ENCODE measurements at places on chromosomes 13 and 19.

GRCh38 chr13:21310220-21310619, 133.8 kb downstream of the MRPL57 start:
- no peak for DNase-seq

- no peak for DNase-seq
These were observed 85.4 kb downstream of the SLC7A1 start for GRCh38 chr13:29509999-29510589.

- no peak for DNase-seq
These were observed 1.9 kb downstream of the LDLR start for GRCh38 chr19:11090997-11091702.

GRCh38 chr19:5891938-5892771, 11.4 kb downstream of the NDUFA11 start:
- peak; percentile 23 for DNase-seq

DNA sequence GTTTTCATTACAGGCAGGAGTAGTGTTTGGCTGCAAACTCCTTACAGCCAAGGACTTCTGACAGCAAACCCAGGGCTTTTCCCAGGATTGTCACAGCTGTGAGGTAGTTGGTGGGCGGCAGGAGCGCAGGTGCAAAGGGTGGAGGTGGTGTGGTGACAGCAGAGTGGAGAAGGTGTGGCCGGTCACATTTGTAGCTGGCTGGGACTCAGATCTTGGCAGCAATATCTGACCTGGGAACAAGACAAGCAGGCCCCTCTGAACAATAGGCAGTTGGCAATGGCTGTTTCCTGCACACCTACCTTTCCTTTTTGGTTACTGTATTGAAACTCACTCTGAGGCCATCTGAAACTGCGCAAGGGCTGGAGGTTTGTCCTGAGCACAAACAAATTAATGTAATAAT, 327.3 kb downstream of the COG6 start:
- DNase-seq, result no peak

DNA sequence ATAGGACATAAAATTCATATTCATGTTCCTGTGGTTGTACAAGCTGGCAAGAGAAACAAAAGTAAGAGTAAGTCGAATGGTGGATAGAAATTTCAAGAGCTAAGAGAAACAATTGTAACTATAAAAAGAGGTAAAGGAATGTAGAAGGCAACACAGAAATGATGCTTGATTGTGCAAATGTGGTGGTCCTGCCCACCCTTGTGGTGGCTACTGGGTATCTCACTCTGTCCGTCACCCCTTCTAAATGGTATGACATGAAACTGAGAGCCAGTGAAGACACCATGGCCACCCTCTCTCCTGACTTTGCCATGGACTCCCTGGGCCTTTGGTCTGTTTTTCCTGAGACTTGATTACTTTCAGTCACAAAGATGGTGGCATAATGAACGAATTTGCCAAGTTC, 925.9 kb upstream of the SLITRK6 start:
- DNase-seq, result no peak

GRCh38 chr19:1656988-1657536, 4.6 kb upstream of the TCF3 start:
- no peak for DNase-seq

GRCh38 chr19:2306281-2306806, 1.6 kb downstream of the LINGO3 start:
- no peak for DNase-seq

GRCh38 chr13:110065780-110066179, 241.2 kb downstream of the COL4A1 start:
- DNase-seq, result no peak

GRCh38 chr19:16377521-16377920, 52.9 kb downstream of the KLF2 start:
- no peak for DNase-seq

DNA sequence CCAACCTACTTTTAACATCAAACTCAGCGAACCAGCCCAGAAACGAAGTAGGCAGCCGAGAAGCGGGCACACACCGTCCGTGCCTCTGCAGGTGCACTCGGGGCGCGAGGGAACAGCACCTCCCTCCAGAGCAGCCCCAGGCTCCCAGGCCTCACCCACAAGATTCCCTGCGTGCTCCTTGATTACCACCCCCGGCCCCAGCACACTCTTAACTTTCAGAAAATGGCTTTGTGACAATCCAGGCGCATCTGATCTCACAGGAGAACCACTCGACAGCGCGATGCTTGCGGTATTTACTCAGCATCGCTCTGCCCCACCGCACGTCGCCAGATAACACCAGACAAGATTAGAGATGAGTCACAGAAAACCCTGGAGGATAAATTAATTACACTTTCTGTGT, 134.9 kb upstream of the SPACA7 start:
- DNase-seq, result no peak

GRCh38 chr13:46860722-46861121, 36.1 kb downstream of the HTR2A start:
- no peak for DNase-seq

- no peak for DNase-seq
These were observed 67.6 kb downstream of the SOX1 start for GRCh38 chr13:112134391-112135075.

GRCh38 chr13:110772091-110772984, 58.8 kb downstream of the ING1 start:
- DNase-seq, result no peak

DNA sequence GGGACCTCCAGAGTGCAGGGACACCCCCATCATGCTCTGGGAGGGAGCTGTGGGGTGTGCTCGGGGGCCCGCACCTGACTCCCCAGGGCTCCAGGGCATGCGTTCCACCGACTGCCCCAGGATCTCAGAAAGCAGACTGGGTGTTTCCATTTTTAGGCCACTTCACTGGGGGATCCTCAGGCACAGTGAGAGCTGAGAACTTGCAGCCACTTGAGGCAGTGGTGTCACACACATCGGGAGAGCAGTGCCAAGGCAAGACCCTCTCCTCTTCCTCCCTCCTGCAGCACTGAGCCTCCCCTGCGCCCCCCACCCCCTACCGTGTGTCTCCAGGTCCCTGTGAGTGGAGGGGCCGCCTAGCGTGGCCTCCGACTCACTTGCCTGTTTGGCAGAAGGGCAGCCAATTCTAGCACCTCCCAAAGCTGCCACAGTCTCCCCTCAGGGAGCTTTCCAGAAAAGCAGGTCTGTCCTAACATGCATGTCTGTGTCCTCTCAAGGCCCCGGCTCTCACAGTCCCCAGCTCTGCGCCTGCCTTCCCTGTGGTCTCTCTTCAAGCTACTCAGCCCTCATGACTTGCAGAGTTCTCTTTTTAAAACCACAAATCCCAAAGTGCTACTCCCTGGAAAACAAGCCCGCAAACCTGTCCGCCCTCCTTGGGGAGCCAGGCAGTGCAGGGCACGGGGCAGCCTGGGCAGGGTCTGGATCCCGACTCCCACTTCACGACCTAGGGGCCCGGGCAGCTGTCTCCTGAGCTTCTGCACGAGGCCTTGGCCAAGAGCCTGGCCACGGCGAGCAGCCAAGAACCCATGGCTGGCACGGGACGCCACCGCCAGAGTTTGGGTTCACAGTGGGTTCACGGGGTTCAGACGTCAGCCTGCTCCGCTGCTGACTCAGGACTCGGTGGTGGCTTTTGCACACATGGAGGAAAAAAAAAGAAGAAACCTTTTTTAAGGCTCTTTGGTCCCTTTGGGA, 94.1 kb downstream of the STK24 start:
- peak; percentile 26 for DNase-seq

DNA sequence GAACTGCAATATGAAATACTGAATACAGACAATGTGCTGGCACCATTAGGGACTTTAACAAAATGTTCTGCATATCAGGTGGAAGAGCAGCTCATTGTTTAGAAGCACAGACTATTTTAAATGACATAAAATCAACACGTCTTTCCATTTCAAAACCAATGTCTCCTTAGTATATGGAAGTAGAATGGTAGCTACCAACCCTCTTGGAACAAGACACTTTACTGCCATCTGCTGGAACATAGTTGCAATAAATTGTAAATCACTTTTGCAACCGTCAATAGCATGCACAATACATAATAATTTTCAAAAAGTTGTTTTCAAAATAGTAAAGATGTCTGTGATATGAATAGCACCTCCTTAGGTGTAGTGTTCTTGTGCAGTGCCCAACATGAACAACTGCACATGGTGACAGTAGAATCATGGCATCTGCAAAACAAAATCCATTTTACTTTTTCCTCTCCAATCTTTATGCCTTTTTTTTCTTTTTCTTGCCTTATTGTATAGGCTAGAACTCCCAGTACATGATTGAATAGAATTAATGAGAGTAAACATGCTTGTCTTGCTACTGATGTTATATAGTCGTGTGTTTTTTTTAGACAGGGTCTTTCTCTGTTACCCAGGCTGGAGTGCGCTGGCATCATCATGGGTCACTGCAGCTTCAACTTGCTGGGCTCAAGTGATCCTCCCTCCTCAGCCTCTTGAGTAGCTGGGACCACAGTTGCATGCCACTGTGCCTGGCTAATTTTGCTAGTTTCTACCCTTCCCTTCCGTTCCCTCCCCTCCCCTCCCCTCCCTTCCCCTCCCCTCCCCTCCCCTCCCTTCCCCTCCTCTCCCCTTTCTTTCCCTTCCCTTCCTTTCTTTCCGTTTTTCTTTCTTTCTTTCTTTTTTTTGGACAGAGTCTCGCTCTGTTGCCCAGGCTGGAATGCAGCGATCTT, 7.8 kb upstream of the LYPD5 start:
- DNase-seq, result no peak

DNA sequence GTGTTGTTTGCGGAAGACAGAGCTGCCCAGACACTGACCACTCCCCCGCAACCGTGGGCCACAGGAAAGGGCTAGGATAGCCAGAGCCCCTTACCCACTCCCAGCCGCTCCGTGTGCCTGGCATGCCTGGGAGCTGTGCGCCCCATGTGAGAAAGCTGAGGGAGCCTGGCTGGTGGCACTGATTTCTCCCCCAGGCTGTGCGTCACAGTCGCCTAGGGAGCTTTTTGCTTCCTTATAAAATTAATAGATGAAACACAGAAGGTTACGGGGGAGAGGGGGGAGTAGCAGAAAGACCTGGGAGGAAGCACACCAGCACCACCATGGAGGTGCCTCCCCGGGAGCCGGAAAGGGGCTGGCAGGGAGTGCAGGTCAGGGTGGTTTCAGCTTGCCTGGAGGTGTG, 24.7 kb downstream of the DPF1 start:
- no peak for DNase-seq

DNA sequence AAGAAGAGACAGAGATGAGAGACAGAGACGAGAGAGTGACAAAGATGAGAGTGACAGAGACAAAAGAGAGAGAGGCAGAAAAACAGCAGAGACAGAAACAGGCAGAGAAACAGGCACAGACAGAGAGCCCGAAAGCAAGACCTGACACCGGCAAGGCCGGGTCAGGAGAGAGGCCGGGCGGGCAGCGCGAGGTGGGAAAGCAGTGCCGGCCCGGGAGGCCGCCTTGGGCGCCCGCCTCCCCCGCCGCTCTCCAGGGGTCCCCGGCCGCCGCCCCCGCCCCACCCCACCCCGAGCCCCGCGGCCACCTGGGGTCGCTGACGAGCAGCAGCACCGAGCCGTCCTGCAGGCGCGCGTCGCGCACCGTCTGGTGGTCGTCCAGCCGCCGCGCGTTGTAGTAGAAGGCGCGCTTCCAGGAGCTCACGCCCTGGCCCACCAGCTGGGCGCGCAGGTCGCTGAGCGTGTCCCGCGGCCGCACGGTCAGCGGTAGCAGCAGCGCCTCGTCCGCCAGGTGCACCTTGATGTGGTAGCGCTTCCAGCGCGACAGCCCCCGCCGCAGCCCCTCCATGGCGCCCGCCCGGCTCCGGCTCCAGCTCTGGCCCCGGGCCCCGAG, at the start of gene TINCR:
Gene TINCR, minus strand, starts transcription at position 594 of the 610 bp plus-strand sequence.
- no peak for DNase-seq

GRCh38 chr19:2041433-2041682, 9.7 kb downstream of the MKNK2 start:
- no peak for DNase-seq

GRCh38 chr13:106373304-106373988, 162.0 kb downstream of the EFNB2 start:
- no peak for DNase-seq

DNA sequence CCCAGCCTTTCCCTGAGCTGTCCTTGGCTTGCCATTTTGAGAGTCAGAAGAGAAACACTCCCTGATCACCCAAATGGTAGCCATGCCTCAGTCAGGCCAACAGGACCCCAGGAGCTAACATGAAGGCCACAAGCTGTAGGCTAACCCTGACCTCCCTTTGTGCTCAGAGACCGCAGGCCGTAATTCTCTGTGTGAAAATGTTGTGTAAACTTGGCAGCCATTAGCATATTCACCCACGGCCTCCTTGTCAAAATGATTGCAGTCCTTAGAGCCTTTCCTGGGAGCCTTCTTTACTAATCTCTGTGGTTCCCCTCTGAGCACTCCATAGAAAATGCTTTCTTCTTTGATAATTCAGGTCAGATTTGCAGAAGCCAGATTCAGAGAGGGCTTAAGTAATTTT, 418.9 kb downstream of the COG6 start:
- DNase-seq, result no peak

Data from activated naive CD8-positive, alpha-beta T cell treated with anti-CD3 and anti-CD28 coated beads for 36 hours (primary cell).